ENCODE measurements at places on chromosomes 16 and 17.

DNA sequence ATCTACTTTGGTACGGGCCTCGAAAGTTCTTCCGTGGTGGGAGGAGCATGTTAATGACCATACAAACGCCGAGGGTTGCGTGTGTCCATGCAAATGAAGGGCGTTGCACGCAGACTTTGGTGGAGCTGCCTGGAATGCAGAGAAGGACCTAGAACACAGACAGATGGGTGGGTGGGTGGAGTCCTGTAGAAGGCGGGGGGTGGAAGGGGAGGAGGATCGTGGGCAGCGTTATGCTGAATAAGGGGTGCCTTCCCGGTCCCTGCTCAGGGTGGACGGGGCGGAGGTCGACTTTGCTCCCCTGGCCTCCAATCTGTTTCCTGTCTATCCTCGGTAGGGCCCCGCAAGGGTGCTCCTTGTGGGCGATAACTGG is 795 bp upstream of the PAQR4 start:
- DNase-seq, result no peak

DNA sequence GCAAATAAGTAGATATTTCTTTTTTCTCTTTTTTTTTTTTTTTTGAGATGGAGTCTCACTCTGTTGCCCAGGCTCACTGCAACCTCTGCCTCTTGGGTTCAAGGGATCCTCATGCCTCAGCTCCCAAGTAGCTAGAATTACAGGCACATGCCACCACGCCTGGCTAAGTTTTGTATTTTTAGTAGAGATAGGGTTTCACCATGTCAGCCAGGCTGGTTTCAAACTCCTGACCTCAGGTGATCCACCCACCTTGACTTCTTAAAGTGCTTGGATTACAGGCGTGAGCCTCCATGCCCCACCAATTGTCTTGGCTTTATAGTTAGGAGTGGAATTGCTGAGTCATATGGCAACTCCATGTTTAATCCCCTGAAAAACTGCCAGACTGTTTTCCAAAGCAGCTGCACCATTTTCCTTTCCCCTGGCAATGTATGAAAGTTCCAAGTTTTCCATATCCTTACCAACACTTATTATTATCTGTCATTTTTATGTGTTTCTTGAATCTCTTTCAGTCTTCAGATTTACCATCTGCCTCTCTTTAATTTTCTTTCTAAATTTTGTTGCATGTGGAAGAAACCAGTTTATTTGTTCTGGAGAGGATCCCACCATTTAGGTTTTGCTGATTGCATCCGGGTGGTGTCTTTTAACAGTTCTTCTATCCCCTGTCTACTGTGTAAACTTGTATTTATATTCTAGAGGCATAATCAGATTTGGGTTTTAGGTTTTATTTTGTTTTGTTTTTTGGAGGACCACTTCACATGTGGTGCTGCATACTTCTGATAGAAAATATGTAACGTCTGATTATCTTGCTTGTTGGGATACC is 9.9 kb upstream of the CES3 start:
- DNase-seq, result no peak

DNA sequence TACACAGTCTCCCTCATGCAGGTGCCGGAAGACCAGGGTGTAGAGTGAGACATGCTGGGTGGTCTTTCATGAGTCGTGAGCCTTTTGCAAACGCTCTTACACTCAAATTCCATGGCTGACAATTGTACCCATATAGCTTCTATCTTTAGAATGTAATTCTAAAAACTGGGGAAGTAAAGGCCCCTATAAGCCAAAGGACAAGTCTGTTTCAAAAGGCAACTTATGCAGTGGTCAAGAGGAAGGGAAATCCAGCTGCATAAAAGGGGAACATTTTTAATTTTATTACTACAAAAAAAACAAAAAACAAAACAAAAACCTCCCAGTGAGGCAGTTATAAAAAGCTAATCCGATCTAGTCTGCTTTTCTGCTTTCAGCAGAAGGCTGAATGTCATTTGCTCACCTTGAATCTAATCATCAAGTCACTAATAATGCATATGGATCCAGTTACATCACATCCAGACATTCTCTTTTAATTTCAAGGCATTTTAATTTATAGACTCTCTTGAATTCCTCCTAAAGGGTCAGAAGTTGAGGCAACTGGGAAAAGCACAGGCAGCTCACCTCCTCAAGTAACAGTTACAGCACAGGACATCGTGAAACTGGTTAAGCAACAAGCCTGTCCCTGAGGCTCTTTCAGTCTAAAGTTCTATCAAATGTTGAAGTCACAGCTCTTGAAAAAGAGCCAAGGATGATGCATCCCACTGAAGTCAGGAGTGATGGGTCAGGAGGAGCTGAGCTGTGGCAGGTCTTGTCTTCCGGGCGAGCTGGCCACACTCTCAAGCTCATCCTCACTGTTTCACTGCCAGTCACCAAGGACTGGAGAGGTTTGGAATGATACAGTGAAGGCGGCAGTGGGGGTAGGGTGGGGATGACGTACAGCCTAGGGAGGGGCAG is 99.7 kb downstream of the VPS53 start:
- no peak for DNase-seq

GRCh38 chr16:50386774-50387173 is 18.0 kb upstream of the BRD7 start:
- DNase-seq, result no peak

DNA sequence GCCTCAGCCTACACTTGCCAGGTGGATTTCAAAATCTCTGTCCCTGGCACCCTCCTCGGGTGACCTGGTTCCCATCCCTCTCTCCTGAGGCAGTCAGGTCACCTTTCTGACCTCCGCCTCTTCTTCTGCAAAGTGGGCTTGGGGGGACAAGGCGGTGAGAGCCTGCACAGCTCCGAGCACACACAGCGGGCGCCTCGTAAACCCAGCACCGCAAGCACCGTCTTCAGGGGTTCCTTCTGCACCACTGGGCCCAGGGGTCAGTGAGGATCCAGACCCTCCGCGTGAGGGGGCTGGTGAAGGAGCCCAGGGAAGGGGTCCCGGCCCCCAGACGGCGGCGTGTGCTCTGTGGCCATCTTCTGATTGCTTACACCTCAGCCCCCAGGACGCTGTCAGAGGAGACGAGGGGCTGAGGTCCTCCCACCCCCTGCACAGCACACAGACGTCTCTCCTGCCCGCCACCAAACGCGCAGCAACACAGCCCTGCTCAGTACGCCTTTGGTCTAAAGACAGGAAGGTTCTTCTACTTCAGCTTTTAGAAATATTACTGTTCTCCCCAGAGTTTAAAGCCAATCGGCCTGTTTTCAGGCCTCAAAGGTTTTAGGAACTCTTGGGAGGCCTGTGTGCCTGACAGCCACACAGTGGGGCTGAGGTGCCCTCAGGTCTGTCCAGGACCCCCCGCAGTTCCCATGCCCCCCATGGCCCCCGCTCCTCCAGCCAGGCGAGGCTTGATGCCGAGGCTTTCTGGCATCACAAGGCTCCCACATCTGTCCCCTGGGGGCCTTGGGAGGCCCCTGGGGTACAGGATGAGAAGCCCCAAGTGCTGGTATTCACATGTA is 2.7 kb downstream of the CBFA2T3 start:
- no peak for DNase-seq

DNA sequence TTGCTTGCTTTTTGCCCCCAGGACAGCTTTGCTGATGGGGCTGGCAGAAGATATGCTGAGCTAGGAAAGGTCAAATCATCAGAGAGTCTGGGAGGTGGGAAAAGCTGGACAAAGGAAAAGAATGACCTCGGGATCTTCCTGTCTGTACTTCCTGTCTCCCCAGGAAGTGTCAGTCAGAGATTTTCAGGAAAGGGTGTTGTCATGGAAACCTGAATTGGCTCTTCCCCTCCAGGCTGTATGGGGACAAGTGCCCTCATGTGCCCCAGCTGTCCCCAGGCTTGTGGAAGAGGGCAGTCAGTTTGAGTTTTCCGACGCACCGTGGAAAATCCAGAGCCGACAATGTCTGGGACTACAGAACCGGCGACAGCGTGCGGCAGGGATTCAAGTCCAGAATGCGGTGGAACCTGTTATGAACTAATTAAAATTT is 122.7 kb upstream of the ZFHX3 start:
- no peak for DNase-seq

DNA sequence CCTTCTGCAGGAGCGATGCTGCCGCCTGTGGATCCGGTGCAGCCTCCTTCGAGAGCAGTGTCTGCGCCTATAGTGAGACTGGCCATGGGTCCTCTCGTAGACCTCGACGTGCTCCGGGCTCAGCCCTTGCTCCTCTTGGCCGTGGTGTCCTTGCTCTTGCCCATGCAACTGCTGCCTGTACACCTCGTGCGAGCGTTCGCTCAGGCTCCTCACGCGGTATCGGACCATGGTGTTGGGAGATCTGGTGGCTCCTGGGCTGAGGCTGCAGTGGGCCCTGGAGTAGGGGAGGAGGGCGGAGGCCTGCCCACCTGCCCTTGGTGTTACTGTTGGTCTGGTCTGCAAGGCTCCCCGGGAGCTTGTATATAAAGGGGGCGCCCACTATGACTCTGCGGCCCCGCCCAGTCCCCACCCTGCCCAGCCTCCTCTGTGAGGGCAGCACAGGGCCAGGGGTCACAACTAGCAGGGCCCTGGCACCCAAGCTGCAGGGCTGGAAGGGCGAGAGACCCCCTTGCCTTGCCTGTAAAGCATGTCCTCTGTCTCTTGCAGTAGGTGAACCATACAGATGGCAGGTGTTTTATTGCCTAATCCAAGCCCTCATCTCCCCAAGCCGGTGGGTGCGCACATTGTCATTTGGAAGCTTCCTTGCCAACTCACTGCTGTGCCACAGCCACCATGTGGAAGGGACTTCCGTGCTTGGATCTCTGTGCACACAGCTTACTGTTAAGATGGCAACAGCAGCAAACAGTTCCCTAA is at the start of gene PRM2:
Gene PRM2, minus strand, starts transcription at position 338 of the 753 bp plus-strand sequence. Its CDS starts 110 bp downstream, at position 228.
- no peak for DNase-seq

GRCh38 chr17:2406903-2407790 is 6.3 kb upstream of the MNT start:
- no peak for DNase-seq

Data from stimulated activated CD4-positive, alpha-beta T cell treated with anti-CD3 and anti-CD28 coated beads, TNF-alpha, amount 100 ng/mL, for 1 hour (primary cell).